Retina (tissue), 1 donor: ENCODE measurements at places on chromosomes 1 and 21.

DNA sequence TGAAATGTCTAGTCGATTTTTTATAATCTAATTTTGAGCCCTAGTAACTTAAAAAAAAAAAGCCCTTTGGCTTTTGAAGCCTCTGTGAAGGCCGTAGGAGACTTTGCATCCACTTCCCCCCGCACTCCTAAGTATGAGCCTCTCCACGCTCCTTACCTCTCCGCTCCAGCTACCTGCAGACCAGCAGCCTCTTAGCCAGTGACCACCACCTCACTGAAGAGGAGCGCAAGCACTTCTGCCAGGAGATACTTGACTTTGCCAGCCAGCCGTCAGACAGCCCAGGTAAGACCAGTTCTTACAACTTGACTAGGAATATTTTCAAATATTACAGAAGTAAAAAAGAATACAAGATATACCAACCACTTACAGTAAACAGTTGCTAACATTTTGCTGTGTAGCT lies 27.4 kb upstream of the PWP2 start:
- DNase-seq, result no peak

- no peak for DNase-seq
Observed at GRCh38 chr1:102120910-102121309, 124.2 kb upstream of the OLFM3 start.

DNA sequence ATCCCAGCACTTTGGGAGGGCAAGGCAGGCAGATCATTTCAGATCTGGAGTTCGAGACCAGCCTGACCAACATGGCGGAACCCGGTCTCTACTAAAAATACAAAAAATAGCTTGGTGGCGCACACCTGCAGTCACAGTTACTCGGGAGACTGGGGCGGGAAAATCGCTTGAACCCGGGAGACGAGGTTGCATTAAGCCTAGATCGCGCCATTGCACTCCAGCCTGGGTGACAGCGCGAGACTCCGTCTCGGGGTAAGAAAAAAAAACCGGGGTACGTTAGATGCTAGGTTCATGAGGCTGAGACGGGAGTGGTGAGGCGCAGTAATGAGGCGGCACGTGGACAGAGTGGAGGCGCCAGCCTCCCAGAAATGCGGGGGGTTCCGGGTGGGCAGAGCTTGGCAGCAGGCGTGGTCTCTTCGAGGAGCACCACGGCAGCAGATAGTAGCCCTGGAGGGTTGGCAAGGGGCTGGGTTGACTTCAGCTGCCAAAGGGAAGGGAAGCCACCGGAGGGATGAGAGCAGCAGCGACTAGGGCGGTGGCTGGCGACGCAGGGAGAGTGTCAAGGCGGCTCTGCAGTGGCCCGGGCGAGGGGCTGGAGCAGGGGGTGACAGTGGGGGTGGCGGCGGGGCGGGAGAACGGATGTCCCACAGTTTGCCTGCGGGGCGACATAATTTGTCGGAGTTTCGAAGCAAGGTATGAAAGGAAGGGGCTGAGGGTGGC lies 832 bp downstream of the MRPL20 start:
- DNase-seq, result no peak

DNA sequence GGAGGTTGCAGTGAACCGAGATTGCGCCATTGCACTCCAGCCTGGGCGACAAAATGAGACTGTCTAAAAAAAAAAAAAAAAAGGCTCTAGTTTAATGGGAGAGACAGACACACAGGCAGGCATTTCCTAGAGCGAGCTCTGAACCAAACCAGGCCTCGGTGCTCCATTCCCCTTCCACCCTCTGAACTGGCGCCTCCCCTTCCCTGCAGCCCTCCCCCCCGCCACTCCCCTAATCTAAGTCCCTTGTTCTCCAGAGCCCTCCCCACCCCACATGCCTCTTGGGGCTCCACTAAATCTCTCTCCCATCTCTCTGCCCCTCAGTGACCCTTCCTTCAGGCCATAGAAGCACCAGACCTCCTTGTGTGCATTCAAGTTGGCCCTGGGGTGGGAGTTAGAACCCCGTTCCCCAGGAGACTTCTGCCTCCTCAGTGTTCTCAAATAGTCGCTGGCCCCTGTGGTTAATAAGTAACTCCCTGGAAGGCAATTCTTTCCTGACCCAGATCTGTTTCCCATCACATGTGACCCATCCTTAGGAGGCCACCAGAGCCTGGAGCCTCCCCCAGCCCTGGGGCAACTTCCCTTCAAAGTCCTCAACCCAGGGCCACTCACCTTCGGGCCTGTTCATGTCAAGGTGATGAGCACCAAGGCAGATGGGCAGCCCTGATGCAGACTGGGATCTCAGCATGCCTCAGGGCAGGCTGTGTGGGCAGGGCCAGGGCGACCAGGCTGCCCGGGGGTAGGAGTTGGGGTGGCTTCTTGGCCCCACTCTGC lies 42.6 kb upstream of the EPB41 start:
- DNase-seq, result no peak

GRCh38 chr1:230243583-230244353 lies 176.7 kb downstream of the GALNT2 start:
- no peak for DNase-seq

DNA sequence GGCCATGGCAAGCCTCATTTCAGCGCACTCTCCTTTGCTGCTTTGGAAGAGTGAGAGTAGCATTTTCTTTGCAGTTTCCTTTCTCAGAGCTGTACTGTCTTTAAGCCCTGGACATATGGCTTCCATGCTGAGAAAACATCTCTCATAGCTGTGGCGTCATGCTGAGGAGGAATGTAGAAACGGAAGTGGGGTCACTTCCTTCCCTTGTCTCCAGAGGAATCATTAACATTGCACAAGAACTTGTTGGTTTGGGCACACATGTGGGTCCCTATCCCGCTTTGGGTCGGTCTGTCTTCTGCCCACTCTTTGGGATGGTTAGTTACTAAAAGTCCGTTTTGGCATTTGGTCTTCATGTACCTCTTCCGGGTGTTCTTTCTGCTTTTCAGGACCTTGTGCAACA lies 5.6 kb downstream of the MFN2 start:
- DNase-seq, result no peak
